Activated CD4-positive, alpha-beta T cell treated with anti-CD3 and anti-CD28 coated beads for 24 hours (primary cell): ENCODE measurements at places on chromosomes 3 and 15.

- no peak for DNase-seq
Measured at GRCh38 chr3:140384028-140384771, 293.7 kb upstream of the TRIM42 start.

DNA sequence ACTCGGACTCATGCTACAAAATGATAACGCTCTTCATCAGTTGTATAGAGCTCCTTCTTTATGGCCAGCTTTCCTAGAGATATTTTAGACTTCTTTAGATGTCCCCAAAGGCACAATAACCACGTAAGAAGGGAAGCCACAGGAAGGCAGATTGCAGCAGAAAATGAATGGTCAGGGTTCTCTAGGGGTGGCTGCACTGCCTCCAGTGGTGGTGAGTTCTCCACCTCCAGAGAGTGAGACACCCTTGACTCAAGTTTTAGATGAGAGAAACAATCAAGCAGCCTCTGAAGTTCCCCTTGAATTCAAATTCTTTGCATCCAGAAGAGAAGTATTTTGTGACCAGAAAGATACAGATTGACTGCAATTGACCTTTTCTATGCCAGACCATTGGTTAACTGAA lies 191.5 kb downstream of the TP63 start:
- DNase-seq = no peak

DNA sequence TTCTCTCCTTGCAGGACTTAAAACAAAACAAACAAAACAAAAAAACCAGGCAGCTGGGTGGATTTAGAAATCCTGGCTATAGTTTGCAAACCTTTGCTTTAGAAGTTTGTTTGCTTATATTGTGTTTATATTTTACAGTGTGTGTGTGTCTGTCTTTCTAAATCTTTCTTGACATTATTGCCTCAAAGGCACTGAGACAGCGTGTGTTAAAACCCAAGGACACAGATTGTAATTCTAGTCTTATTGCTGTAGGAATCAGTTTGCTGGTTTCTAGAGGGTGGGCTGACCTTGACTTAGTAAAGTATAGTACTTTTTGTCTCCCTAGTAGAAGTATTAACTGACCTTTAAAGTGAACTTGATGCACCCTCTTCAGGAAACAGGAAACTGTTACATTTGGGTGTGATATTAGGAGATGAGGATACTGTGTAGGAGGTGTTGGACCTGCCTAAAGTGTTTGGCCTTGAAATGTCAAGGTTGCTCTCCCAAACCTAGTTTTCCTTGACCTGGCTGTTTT lies 71.0 kb downstream of the TCF12 start:
- DNase-seq = no peak

- DNase-seq = no peak
Measured at GRCh38 chr3:11152301-11152700, 2.0 kb upstream of the HRH1 start.

DNA sequence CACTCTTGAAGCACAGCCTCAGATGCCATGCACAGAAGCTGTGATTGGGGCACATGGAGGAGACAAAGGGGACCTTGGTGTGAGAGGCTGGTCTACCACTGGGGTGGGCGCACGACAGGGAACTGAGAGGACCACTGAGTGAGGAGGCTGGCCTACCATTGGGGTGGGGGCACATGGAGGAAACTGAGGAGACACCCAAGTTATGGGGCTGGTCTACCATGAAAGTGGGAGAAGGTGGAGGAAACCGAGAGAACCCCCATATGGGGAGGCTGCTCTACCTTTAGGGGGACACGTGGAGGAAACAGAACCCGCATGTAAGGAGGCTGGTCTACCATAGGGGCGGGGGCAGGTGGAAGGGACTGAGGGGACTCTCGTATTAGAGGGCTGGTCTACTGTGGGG lies 153.4 kb downstream of the FBLN2 start:
- no peak for DNase-seq

DNA sequence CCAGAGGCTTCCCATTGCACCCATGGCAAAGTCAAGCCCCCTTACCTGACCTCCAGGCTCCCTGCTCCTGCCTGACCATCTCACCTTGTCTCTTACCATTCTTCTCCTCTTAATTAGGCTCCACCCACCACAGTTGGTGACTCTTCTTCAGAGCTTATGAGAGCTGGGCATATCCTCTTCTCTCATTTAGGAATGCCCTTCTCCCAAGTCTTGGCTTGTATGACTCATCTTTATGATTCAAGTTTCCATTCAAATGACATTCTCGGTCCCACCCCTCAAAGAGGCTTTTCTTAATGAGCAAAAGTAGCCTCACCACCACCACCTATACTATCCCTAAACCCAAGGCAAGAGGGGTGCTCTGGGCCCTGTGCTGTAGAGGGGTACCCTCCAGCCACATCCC lies 55.3 kb upstream of the NUDT16 start:
- no peak for DNase-seq

GRCh38 chr3:38627956-38628355 lies 21.5 kb downstream of the SCN5A start:
- DNase-seq = peak; percentile 19

DNA sequence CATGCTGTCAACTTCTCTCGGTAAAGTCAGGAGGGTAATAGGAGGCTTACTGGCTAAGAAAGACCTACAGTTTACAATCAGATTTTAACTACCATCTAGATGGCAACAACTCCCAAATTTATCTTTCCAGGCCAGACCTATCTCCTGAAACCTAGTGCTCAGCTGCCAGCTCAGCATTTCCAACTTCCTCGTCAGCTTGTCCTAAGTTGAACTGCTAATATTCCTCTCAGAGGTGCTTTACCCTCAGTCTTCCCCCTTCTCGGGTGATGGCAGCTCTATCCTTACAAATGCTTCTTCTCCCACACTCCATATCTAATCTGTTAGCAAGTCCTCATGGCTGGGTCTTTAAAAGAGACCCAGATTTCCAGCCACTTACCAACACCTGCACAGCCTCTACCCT lies 36.9 kb upstream of the UBE2E2 start:
- DNase-seq = no peak

DNA sequence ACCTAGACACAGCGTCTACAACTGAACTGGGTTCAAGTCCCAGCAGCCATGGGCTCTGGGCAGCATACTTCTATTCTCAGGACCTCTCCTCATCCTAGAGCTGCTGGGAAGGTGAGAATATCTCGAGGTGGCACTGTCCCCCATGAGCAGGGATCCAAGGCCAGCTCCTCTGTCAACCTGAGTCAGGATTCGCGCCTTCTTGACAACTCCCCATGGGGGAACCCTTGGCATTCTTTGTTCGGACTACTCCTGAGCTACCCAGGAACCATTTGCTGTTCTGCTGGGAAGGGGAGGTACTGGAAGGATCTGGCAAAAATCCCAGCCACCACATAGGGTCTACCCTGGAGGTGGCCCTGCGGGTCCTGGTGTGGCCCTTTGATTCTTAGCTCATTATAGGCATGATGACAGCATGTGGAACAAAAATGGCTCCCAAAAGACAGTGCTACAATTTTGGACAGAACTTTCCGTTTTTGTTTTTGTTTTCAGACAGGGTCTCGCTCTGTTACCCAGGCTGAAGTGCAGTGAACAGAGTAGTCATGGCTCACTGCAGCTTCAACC lies 22.3 kb downstream of the PLXNB1 start:
- DNase-seq = no peak

GRCh38 chr3:72368331-72368975 lies 479.8 kb downstream of the SHQ1 start:
- DNase-seq = no peak

DNA sequence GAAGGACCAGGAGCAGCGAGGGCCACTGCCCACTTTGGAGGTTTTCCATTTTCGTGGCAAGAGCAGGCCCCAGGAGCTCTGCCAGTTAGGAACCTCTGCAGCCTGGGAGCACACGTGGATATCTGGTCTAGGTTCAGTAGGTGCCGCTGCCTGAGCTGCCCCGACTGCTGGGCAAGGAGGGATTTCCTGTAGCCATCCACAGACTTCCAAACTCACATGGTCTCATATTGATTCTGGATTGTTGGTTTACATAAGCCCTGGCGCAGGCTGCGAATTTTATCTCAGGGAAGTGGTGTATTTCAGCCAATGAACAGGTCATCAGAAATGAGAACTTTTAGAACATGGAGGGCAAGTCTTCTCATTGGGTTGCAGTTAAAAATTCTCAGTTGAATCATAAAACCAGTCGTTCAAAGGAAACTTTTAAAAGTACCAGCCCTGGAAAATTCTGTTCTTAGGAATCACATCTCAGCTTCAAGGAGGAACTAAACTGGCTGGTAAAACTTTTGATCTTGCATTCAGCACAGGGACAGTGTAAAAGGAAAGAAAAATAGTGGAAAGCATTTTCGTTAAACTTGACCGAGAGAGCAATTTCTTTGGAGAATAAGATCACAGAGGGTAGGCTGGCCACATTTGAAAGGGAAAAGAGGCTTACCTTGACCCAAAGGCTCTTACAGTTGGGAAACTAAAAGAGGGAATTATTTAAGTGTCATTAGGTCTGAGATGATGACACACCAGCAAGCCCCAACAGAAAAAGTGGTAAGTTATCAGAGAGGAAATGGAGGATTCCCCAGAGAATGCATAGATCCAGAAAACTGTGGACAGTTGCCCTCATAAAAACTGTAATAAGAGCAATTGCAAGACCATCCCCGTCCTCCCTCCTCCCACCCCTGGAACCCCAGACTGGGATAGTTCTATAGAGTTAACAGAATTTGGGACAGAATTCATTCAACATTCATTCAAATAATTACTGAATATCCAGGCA lies 6.4 kb upstream of the RTP3 start:
- DNase-seq = no peak

DNA sequence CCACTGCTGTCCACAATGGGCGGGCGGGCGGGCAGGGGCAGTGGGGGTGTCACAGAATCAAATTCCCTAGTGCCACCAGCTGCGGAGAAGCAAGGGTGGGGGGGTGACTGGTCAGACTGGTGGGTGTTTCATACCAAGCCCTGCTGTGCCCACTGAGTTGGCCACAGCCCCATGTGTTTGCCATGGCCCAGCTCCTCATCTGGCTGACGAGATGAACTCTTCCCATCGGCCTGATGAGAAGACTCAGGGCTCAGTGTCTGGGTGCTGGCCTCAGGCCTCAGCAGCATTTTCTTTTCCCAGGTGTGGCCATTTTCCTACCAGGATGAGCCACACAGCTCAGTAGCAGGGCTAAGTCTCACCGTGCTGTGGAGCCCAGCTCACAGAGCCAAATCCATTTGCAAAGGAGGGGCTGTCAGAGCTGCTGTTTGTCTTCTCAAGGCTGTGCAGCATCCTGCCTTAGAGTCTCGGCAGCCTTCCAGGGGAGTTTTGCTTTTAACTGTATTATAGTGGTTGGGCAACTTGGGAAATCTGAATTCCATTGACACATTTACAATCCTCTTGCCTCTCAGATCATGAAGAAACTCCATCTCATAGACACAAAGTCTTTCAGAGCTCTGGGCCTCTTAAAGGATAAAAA lies 176.8 kb downstream of the ABHD5 start:
- DNase-seq = no peak

DNA sequence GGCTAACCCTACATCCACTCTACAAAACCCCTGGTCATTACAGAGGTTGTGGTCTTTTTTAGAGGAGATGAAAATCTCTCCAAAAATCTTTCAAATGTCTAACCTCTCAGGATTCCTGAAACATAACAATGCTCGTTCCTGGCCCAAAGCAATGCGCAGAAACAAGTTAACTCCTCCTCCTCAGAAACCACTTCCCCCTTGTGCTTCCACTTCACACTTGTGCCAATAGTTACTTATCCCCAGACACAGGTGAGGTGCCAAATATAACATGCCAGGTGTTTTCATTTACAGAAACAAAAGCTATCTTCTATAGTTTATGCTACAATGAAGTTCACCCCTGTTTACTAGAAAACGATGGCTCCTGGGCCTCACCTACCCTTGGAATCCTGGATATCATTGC lies 6.2 kb downstream of the NDUFAF1 start:
- DNase-seq = no peak

DNA sequence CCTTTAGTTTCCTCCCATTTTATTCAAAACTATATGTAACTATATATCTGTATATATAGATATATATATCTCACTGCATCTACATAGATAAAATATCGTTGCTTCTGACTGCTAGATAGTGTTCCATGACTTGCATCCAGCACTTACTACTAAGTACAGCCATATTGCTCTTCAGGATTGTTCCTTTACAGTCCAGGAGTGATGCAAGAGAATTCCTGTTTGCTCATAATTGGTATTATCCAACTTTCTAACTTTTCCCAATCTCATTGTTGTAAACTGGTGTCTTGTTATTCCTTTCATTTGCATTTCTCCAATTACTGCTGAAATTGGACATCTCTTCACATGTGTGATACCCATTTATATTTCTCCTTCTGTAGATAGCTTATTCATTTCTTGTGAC lies 99.8 kb upstream of the STRIT1 start:
- DNase-seq = no peak

GRCh38 chr15:61118885-61119284 lies 110.2 kb downstream of the RORA start:
- DNase-seq = no peak

- no peak for DNase-seq
Measured at GRCh38 chr3:167031364-167032049, 348.6 kb downstream of the ZBBX start.

DNA sequence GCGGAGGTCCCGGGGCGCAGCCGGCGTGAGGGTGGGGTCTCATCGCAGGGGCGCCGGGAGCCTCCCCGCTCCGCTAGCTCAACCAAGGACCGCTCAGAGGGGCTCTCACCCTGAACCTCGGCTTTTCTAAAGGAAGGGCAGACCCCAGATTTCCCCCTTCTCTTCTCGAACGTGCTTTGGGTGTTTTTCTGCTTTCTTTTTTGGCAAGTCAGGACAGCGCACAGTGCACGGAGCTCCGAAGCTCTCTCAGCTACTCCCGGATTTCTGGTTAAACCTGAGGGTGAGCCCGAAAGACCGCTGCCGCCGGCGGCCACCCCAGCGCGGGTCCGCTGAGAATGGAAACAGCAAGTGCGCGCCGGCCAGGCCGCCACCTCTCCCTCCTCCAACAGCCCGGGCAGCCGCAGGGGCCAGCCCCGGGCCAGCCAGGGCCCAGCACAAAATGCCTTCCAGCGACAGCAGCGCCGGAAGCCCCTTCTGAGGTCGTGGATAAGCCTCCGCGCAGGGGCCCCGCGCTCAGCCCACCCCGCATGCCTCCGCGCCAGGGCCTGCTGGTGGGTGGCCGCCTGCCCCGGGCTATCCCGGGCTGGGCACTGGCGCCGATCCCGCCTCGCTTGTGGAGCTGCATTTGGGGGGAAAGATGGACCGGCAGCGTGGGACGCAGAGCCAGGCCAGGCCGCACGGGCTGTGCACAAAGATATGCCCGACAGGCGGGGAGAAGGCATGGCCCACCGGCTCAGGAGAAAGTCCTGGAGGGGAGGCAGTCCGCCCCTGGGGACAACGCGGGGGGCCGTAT lies 8.2 kb upstream of the OCA2 start:
- no peak for DNase-seq

DNA sequence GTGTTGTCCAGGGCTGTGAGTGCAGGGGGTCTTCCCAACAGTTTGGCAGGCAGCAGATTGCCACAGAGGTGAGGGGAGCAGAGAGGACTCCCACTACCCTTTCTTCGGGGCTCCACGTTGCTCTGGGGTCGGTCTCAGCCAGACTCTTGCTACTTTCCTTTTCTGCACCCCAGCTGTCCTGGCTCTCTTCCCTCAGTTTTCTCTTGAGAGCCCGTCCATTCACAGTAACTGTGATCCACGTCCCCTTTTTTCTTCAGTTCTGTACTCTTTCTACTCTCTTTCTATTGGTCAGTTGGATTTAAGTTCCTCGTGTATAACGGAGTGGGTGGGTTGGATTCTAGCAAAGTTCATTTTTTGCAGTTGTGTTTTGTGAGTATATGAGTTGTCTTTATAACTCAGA lies 105.8 kb downstream of the UNC13C start:
- DNase-seq = no peak

GRCh38 chr15:75038231-75038630 lies 14.8 kb downstream of the PPCDC start:
- DNase-seq = no peak

- DNase-seq = no peak
Measured at GRCh38 chr15:37138591-37139215, 38.4 kb upstream of the MEIS2 start.
